GM20000 (cell line): ENCODE measurements at places on chromosomes 4 and X.

DNA sequence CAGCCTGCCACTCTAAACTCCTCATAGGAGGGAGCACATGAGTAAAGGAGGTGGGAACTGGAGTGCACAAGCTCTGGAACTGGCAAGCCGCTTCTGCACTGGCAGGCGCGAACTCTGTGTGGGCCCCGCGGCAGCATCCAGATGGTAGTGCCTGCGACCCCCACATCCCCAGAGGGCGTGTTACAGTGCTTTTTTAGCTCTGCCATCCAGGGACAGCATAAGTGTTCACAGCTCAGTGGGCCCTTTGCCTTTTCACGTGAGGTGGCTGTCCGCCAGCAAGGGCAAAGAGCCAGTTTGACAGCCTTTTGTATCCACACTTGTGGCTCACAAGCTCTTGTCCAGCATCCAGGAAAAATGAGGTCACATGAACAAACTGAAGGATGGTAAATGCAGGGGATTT, 581.6 kb upstream of the DIAPH2 start:
- no peak for DNase-seq

- DNase-seq = peak; percentile 92
Measured at GRCh38 chr4:118352843-118353533, at the start of gene PRSS12. Gene PRSS12, minus strand, starts transcription at chr4:118353003. Its CDS starts 283 bp downstream, at chr4:118352720.

GRCh38 chrX:69255441-69256290, 90.4 kb upstream of the PJA1 start:
- no peak for DNase-seq

DNA sequence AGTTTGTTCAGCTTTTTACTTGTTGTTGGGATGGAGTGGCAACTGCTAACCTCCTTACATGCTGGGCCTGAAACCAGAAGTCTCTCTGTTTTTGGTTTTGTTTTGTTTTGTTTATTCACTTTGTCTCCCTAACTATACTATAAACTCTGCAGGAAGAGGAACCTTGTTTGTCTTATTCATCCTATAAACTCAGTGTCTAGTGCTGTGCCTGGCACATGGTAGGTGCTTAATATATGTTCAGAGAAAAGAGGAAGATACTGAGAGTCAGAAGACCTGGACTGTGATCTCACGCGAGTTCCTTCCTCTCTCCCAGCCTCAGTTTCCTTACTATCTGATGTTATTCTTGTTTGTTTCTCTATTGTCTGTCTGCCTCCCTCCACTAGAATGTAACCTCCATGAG, 71.3 kb downstream of the PRPS1 start:
- no peak for DNase-seq

DNA sequence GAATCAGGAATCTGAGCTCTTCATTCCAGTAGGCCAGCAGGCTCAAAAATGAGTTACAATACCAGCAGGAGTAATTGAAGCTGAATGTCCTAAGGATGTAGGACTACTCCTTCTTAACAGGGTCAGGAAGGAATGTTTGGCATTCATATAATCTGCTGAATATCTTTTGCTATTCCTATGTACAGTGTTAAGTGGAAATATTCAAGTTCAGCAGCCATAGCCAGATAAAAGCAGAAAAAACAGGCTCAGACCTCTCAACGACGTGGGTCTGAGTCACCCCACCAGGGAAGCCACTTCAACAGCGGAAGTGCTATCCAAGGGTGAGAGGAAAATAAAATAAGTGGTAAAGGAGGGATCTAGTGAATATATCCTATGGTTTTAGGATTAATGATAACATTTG, 577.0 kb downstream of the SPOCK3 start:
- no peak for DNase-seq

DNA sequence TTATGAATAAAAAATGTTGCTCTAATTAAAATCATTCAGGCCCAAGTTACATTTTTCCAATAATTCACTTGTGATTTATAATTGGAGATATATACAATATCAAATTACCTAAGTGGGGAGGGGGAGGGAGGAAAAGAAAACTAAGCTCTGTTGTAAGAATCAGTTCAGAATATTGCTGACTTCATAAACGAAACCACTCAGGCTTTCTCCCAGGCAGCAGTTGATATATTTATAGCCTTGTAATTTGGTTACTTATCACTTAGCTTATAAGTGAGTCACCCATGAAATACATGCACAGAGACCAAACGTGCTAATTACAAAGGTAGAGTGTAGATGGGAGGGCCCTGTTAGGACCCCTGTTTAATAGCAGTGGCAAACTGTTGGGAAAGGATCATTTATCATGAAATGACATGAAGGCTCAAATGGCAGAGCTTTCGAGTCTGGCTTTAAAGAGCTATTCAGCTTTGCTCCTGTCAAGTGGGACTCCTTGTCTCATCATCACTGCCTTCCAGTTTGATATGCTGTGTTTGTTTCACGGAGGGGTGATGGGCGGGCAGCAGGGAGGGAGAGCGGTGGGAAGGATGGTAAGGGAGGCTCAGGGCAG, 105.6 kb upstream of the PGRMC2 start:
- peak; percentile 21 for DNase-seq

- no peak for DNase-seq
Measured at GRCh38 chr4:157128395-157128794, 52.4 kb downstream of the GLRB start.

DNA sequence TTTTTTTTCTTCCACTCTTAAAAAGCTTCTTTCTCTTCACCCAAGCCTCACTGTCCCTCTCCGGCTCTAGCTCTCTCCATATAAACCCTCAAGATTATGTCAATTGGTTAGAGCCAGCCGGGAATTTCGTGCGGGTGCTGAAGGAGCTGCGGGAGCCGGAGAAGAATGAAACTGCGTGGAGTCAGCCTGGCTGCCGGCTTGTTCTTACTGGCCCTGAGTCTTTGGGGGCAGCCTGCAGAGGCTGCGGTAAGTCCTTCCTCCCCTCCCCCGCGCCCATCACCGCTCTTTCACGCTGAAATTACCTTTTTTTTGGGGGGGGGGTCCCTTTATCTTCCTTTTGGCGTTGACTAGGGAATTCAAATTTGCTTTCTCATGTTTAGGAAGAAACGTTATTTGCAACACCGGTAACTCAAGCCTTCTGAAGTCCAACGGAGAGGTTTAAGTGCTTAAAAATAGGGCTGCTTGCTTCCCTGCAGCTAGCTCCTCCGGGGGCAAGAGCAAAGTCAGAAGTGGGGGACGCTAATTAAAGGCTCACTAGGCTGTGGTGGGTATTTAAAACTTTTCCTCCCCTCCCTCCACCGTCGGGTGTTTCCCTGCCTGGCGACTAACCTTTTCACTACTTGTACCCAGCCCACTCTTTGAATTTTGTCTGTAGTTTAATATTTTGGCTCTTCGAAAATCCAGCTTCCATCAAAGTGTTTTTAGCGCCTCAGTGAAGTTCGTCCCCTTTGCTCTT, 491 bp downstream of the COL4A5 start:
- no peak for DNase-seq

DNA sequence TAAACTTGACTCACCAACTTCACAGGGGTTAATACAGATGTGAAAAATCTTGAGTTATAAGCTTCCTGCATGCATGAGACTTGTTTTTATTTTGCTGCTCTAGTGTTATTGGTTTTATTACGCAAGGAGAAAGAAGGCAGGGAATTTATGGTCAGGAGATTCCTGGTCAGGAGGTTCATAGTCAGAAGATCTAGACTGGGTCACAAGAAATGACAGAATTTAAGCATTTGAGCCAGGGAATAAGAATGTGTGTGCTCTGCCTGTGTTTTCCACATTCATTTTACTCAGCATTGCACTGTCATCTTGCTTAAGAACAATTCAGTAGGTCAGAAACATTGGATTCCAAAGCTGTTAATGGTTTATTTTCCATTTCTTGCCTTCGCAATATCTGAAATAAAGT, 2522.1 kb downstream of the ARAP2 start:
- no peak for DNase-seq

GRCh38 chr4:73415807-73416238, 11.7 kb downstream of the ALB start:
- no peak for DNase-seq

- DNase-seq = no peak
Measured at GRCh38 chr4:119205690-119206089, 6.8 kb upstream of the USP53 start.

DNA sequence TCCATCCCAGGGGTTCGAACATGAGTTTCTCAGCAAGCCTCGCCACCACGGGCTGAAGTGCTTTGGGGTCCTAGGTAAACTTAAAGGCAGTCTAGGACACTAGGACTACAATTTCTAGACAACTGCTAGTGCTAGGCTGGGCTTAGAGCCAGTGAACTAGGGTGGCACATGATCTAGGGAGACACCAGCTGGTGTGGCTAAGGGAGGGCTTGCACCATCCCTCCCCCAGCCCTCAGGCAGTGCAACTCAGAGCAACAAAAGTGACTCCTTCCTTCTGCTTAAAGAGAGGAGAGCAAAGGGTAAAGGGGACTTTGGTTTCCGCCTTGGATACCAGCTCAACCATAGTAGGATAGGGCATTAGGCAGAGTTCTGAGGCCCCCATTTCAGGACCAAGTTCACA, 162.5 kb upstream of the AFF2 start:
- DNase-seq = no peak

DNA sequence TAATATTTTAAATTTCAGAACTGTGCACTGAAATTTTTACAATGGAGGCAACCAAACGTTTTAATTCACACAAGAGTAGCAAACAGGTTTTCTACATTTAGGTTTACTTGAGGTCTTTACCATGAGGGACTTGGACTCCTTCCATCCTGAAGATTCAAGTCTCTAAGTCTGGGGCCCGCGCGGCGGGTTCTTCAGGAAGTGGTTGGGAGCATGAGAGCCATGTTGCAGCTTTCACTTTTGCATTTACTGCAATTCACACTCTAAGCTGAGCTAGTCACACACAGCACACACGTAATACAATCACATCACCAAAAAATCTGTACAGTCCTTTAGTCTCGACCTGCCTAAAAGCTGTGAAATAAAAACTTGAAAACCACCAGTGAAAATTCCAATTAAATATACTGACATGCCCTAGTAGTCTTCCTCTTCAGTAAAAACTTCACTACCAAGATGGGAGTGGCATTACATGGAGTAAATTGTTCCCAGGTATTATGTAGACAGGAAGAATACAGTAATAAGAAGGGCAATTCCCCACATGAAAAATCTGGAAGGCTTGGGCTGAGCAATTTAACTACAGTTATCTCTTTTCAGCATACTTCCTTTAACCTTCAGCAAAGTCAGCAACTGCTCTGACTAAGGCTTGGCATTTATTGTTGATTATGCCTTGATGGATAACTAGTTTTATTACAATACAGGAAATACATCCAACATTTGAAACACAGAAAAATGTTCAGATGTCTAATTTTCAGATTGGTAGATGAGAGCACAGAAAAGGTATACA, 571.1 kb upstream of the DIPK2B start:
- peak; percentile 24 for DNase-seq

DNA sequence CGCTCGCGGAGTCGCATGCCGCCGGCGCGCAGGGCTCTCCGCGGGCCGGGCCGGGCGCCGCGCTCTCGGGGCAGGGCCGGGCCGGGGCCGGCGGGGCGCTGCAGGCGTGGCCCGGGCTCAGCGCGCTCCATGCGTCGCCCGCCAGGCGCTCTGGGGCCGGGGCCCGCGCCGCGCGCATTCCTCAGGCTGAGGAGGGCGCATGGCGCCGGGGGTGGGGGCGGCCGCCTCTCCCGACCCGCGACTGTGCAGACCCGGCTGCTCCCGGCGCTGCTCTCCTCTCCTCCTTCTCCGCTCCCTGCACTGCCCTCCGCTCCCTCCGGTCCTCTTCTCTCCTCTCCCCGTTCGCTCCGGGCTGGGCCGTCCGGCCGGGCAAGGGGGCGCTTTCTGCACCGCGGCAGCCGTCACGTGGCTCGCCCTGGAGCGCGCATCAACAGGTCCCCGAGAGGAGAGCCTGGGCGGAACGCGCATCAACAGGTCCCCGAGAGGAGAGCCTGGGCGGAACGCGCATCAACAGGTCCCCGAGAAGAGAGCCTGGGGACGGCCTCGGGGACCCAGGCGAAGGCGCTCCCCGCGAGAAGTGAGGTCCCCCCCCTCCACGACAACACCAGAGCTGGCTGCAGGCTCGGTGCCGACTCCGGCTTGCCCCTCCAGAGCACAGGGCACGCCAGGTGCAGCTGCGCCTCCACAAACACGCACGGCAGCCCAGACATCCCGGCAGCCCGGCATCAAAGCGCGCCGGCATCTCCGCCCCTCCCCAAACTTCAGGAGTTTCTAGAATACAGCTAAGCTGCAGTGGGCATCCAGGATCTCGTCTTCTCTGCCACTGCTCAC, 12.9 kb downstream of the PPP2R3B start:
- peak; percentile 51 for DNase-seq

- no peak for DNase-seq
Measured at GRCh38 chr4:61588621-61589402, 388.7 kb downstream of the ADGRL3 start.

- DNase-seq = peak; percentile 5
Measured at GRCh38 chrX:103629318-103630170, 769 bp downstream of the TCEAL1 start.

GRCh38 chrX:115452251-115452650, 108.7 kb upstream of the PLS3 start:
- no peak for DNase-seq

- DNase-seq = no peak
Measured at GRCh38 chr4:102444752-102445151, 56.4 kb upstream of the NFKB1 start.

GRCh38 chrX:2781226-2781571, 29.4 kb downstream of the XG start:
- no peak for DNase-seq

- no peak for DNase-seq
Measured at GRCh38 chrX:115948018-115948923, 222.3 kb upstream of the AGTR2 start.

GRCh38 chr4:165319030-165319429, 8.4 kb upstream of the MSMO1 start:
- DNase-seq = no peak

DNA sequence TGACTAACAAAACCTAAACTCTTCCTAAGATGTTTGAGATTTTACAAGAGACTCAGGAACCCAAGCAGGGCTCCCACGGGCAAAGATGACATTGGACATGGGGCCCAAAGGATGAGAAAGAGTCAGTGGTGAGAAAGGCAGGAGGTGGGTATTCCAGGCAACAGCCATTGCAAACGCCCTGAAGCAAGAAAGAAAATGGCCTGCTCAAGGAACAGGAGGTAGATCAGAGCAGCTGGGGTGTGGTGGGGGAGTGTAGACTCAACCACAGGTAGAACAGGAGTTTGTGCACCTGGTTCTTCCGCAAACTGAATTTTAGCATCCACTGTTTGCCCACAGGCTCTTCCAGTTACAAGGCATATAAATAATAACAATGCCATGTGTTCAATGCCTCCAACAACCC, 3.3 kb downstream of the PPP2R2C start:
- DNase-seq = no peak

DNA sequence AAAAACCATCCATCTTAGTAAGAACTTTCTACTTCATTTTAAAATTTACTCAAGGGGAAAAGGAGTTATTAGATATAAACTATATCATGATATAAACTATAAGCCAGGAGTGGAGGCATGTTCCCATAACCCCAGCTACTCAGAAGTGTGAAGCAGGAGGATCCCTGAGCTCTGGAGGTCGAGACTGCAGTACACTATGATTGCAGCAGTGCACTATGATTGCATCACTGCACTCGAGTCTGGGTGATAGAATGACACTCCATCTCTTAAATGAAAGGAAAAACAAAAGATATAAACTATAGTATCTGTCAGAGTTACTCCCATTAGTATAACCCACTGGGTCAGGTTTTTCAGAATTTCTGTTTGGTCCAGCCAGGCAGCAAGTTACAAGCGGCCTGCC, 47.6 kb downstream of the RPS3A start:
- DNase-seq = no peak

GRCh38 chrX:1105671-1106419, 106.6 kb downstream of the CRLF2 start:
- DNase-seq = no peak

- DNase-seq = no peak
Measured at GRCh38 chr4:158799856-158800255, 31.0 kb downstream of the FNIP2 start.

GRCh38 chrX:55697381-55697780, 20.2 kb upstream of the RRAGB start:
- DNase-seq = no peak
